Progenitor cell of endocrine pancreas (in vitro differentiated cells): ENCODE measurements at places on chromosomes 6 and 20. TPM values are rescaled to one million over a fixed set of nuclear protein-coding genes. Genes with fewer than 3 reads are reported as not detected.

DNA sequence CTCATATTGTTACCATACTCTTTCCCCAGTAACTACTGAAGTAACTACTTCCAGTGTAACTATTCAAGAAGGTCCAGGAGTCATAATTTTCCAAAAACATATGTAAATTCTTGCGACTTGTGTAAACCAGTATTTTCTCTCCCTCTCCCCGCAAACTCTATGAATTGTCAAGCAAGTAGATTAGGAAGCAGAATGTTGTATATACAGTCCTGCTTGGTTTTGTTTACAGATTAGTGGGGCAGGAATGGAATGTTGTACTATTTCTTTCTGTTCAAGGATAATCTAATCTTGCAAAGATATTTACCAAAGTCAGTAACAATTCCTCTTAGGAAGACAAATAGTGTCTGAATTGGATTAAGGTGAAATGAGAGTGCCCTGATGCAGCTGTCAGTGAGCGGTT is 234.9 kb upstream of the PLN start:
- DNase-seq = no peak

Gene MACROD2
- 6.4 and 7.6 TPM in 2 replicates for total RNA-seq

Gene TTLL9
- total RNA-seq = 2.4 TPM in 2 replicates

Gene ADGB
- total RNA-seq = 0.04 TPM in 1 of 2 replicates, not detected in the other

DNA sequence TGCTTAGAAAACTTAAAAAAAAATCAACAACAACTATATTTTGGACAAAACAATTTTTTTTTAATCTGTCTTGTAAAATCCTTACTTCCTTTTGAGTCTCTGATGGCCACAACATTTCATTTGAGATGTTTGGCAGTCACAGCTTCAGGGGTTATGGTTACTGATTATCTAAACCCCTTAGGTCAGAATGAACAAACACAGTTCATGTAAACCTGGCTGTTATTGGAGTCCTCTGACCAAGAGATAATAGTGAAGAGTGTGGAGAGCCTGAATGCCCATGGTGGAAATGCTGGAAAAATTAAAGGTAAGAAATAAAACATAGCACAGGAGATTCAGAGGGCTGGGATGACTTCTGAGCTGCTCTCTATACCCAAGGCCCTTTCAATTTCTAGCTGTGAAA is 38.2 kb downstream of the TMX4 start:
- no peak for DNase-seq

GRCh38 chr6:149876241-149876933 is 12.2 kb upstream of the LRP11 start:
- DNase-seq = no peak

DNA sequence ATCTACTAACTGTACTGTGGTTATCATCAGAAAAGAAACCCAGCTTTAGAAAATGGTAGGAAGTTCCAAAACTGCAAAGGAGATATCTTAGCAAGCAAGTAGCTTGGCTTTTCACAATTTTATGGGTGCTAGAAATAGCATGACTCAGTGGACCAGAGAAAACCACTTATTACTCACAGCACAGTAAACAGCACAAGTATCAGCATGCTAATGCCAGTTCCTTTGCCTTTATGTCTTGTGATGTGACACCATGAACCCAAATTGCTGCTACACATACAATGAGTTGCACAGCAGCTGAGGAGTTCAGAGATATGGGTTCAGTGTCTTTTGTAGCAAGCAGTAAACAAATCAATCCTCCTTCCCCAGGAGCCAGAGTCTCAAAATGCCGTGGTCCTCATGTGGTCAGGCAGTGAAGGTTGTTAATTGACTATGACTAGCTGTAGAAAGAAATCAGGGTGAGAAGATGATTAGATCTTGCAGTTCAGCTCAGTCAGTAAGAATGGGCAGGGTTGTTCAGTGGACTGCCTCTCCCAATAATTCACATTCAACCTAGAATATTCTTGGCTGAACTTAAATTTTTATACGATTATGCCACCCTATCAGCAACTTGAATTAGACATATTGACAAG is 73.3 kb downstream of the OPRM1 start:
- no peak for DNase-seq

Gene PAK5
- total RNA-seq = 9.7 and 12.2 TPM in 2 replicates

- no peak for DNase-seq
Observed at GRCh38 chr6:138597336-138597735, 98.0 kb upstream of the NHSL1 start.

GRCh38 chr20:45011108-45011526 is 44.8 kb downstream of the STK4 start:
- peak; percentile 15 for DNase-seq

GRCh38 chr6:165820407-165820806 is 157.4 kb upstream of the PDE10A start:
- DNase-seq = no peak

DNA sequence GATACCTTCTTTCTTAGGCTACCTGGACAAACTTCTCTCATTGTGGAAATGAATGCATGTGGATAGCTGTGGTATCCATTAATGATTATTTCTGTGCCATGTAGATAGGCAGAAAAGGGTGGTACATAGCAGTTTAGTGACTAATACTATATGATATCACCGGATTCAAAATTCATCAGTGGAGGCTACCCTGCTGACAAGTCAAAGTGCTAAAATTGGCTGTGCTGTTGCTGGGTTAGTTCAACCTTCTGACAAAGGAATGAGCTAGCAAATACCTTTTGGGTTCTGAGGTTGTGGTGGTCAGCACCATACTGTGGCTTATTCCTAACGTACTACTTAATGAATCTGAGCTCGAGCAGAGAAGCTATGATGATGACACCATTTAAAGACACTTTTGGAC is 109.1 kb downstream of the TFAP2B start:
- no peak for DNase-seq

DNA sequence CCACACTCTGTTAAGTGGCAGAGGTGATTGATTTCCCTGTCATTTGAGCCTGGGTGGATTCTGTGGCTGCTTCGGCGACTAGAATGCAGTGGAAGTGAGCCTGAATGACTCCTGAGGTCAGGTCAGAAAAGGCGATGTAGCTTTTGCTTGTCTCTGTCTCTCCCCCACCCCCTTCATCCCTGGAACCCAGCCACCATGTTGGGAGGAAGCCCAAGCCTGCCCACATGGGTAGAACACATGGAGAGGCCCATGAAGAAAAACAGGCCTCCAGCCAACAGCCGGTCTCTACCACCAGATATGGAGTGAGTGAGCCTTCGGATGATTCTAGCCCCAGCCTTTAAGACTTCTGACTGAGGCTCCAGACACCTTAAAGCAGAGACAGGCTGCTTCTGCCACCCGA is 181.0 kb downstream of the TFAP2C start:
- DNase-seq = no peak

Gene KHDC1
- 7.9 and 8.0 TPM in 2 replicates for total RNA-seq

- DNase-seq = no peak
Observed at GRCh38 chr6:143963158-143963919, 44.7 kb downstream of the PLAGL1 start.

Gene SAMD3
- 0.69 and 1.0 TPM in 2 replicates for total RNA-seq

DNA sequence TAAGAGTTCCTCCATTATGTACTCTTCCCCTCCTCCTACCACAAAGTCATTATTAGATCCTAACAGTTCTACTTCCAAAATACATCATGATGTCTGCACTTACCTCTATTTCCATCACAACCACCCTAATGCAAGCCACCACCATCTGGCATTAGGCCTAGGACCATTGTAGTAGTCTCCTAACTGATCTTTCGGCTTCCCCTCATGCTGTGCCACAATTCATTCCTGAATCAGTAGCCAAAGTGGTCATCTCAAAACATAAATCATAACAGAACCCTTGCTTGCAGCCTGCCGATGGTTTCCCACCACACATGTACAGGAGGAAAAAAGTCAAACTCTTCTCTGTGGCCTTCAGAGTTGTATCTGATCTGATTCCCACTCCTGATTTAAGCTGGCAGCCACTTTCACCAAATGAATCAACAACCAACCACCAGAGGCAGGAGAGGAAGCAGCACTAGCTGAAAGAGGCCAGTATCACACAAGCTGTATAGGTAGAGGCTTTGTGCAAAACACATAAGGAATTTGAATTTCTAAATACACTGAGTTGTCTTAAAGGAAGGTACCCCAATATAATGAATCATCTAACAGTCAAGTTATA is 26.1 kb downstream of the FAM184A start:
- no peak for DNase-seq

GRCh38 chr6:167799033-167799821 is 27.5 kb upstream of the AFDN start:
- no peak for DNase-seq

GRCh38 chr6:78487401-78487800 is 379.9 kb upstream of the IRAK1BP1 start:
- no peak for DNase-seq

GRCh38 chr20:1667502-1668085 is 10.0 kb upstream of the SIRPG start:
- DNase-seq = no peak

Gene TREML2
- total RNA-seq = not detected in 2 replicates

- DNase-seq = no peak
Observed at GRCh38 chr6:31005249-31006020, 4.8 kb upstream of the MUC22 start.

DNA sequence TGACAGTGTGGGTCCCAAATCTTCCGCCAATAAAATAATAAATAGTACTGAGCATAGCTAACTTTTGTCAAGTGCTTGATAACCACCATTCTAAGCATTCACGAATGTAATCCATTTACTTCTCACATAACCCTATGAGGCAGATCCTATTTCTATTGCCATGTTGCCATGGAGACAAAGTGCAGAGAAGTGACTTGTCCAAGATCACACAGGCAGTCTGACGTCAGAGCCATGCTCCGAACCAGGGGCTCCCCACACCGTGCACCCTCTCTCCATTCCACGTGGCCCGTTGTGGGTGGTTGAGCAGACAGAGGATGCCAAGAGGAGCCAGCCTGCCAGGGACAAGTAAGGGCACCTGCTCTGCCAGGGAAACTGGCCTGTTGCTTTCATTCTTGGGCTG is 38.9 kb downstream of the CDH22 start:
- DNase-seq = no peak
